ENCODE measurements at places on chromosomes 7 and 10. TPM values are rescaled to one million over a fixed set of nuclear protein-coding genes. Genes with fewer than 3 reads are reported as not detected.

The CPN1 gene
- total RNA-seq = not detected

The SFRP5 gene
- total RNA-seq = 17.6 TPM

The INHBA gene
- 44.2 TPM for total RNA-seq

The TAS2R3 gene
- total RNA-seq = 4.2 TPM

The VAX1 gene
- total RNA-seq = not detected

The HUS1 gene
- total RNA-seq = 32.7 TPM

The HIPK2 gene
- 19.9 TPM for total RNA-seq

- ATAC-seq = no peak
Measured at GRCh38 chr7:155983176-155983815, 171.0 kb upstream of the SHH start.

GRCh38 chr7:134720091-134720935, 59.1 kb upstream of the CALD1 start:
- peak; percentile 54 for ATAC-seq

GRCh38 chr7:25820432-25821040, 331.5 kb upstream of the NFE2L3 start:
- no peak for ATAC-seq

DNA sequence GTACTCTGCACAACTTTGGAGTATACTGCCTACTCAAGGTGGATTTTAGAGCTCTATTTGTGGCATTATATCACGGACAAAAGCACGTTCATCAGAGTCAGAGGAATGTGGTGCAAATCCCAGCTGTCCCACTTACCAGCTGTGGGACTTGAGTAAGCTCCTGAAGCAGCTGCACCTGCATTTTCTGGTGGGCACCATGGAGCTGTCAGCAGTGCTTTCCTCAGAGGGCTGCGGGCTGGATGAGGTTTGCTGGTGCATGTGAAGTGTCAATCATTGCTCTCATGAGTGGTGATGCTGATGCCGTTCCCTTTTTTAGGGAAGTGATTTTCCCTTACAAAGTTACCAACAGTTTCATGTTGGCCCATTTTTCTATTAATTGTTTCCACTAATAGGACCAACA, 53.4 kb downstream of the EGFR start:
- ATAC-seq = no peak

- peak; percentile 49 for ATAC-seq
Measured at GRCh38 chr7:134865001-134865845, 85.8 kb downstream of the CALD1 start.

- ATAC-seq = no peak
Measured at GRCh38 chr7:101553018-101553770, 75.9 kb downstream of the MYL10 start.

- ATAC-seq = peak; percentile 4
Measured at GRCh38 chr10:12042409-12042796, 206 bp downstream of the UPF2 start.

DNA sequence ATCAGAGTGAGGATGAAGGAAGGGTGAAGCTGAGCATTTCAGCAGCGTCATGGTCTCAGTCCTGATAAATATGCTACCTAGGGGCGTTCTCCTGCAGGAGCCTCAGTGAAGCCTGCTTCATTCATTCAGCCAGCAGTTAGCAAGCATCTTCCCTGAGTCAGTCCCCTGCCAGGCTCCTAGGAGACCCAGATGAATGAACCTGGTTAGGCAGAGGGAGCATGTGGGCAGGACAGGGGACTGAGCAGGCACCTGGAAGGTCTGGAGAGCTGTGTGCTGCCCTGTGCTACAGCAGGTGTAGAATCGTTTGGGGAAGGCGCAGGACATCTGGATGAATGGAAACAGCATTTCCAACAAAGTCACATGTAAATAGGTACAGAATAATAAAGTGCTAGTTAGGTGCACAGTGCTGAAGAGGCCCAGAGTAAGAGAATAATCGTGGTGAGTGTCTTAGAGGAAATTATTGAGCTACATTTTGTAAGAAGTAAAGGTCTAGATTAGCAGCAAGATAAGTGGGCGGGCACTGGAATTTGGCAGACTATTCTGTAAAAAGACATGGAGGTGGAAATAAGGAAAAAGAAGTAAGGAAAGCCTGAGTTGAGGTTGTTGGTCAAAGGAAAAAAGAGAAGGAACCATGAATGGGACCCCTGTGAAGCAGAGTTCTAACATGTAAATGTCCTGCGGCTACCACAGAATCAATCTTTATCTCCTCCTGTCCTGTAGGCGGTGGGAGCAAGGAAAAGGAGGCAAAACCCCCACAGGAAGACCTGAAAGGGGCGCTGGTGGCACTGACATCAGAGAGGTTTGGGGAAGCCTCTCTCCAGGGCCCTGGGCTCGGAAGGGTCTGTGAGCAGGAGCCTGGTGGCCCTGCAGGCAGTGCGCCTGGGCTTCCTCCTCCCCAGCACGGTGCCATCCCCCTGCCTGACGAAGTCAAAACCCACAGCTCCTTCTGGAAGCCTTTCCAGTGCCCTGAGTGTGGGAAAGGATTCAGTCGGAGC, 12.0 kb downstream of the ZSCAN25 start:
- no peak for ATAC-seq

DNA sequence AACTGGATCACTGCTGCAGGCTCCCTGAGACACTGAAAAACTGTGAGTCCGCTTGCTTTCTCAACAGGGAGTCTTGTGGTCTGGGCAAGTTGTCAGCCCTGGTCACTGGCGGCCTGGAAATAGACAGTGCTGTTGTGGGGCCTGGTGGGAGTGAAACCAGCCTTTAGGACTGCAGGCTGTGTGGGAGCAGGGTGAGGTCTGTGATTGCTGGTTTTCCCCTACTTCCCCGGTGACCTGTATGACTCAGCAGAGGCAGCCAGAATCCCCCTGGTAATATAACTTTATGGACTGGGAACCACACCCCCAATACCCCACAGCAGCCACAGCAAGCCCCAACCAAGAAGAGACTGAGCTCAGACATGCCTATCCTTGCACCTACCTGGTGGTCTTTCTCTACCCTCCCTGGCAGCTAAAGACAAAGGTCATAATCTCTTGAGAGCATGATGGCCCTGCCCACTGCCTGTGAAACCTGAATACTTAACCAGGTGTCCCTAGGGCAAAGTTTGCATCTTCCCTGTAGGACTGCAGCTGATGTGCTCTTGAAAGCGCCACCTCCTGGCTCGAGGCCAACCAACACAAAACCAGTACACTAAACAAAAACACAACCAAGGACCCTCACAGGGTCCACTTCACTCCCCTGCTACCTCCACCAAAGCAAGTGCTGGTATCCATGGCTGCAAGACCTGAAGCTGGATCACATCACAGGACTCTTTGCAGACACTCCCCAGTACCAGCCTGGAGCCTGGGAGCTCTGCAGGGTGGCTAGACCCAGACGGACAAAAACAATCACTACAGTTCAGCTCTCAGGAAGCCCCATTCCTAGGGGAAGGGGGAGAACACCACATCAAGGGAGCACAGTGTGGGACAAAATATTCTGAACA, 7.2 kb upstream of the ADAM22 start:
- ATAC-seq = no peak

DNA sequence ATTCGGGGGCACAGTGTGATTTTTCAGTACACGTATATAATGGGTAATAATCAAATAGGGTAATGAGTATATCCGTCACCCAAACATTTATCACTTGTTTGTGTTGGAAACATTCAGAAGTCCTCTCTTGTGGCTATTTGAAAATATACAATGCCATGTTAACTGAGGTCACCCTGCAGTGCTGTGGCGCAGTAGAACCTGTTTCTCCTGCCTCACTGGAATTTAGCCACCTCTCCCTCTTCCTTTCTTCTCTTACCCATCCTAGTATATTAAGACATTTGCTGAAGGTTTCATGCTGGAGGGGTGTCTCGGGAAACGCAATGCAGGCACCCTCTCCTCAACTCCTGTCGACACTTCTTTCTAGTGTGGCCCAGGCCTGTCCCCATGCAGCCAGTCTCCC, 425.3 kb upstream of the MKI67 start:
- no peak for ATAC-seq

DNA sequence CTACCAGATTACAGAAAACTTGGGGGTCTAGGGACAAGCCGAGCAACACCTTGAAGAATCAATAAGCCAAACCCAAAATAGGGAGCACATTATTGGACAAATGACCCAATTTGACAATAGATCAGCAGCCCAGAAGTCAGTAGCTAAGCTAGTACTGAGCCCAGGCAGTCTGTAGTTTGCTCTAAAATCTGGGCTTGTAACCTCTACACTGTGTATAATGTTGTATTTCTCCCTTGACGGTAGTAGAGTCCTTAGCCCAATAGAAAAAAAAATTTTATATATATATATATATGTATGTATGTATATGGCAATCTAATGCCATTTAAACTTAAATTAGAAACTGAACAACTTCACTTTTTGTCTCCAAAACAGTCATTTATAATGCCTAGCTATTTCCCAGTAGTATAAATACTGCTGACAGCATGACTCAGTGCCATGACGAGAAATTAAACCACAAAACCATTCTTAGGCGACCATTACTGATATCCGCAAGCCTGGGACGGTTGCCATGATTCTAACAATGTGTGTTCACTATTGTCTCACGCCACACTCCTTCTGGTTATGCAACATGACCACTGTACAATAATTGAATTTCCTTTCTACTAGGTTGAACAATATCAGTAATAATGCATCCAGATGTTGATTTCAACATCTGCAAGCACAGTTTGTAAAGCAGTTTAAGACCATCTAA, 110.5 kb downstream of the IPMK start:
- ATAC-seq = no peak

- ATAC-seq = no peak
Measured at GRCh38 chr7:1651891-1652290, 18.2 kb upstream of the ELFN1 start.

- ATAC-seq = no peak
Measured at GRCh38 chr10:44831581-44831980, 79.6 kb upstream of the TMEM72 start.

GRCh38 chr7:31778296-31778695, 91.3 kb downstream of the PPP1R17 start:
- ATAC-seq = no peak

GRCh38 chr10:88865281-88865876, 13.7 kb upstream of the ANKRD22 start:
- no peak for ATAC-seq

DNA sequence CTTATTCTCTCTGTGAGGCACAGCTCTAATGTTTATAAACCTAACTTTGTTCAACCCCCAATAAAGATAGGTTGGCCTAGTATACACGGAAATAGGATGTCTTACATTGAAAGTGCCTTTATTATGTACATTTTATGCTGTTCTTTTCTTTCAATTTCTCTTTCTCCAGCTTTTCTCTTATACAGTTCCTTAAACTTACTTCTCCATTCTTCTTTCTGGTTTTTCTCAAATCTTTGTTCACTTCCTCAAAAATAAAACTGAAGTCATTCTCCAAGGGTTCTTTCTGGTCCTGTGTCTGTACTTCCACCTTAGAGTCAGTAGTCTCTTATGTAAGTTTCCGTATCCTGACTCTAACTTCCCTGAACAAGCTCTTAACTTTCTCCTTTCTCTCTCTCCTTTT, 29.2 kb upstream of the NAMPT start:
- ATAC-seq = no peak

- no peak for ATAC-seq
Measured at GRCh38 chr7:90879924-90880323, 283.8 kb downstream of the CDK14 start.

- ATAC-seq = no peak
Measured at GRCh38 chr10:86342111-86342863, 24.3 kb downstream of the GRID1 start.

- no peak for ATAC-seq
Measured at GRCh38 chr10:110914431-110914830, 4.5 kb downstream of the BBIP1 start.

DNA sequence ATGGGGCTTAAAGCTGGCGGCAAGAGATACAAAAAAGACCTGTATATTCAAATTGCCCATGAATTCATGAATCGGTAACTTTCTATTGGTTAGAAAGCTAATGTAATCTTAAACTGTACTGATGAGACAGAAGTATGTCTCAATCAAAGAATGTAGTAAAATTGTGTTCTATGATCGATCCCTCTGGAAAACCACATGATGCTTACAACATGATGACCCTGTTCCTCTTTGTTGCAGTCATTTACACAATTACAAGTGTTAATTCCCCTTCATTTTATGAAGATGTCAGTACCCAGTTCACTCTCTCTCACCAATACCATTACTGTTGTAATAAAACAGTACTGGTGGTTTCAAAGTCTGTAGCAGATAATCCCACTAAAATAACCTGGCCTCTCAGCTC, 10.1 kb downstream of the KIF5B start:
- no peak for ATAC-seq

- ATAC-seq = peak; percentile 25
Measured at GRCh38 chr10:30645340-30645827, 15.8 kb upstream of the LYZL2 start.

DNA sequence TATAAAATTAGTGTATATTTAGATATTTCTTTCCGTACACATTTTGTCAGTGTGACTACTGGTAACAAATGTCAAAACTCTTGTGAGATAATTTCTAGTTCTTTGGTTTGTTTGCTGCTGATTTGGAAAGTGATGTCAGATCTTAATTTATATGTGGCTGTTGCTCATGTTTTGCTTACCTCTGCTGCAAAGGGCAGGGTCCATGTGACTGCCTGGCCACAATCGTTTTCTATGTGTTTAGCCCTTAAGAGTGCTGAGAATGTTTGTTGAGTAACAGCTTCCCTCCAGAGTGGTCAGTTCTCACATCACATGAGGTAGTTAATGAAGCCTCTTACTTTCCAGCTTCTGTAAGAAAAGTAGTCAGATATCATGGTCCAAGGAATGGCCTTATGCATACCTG, 4.2 kb downstream of the NRBF2 start:
- ATAC-seq = no peak

DNA sequence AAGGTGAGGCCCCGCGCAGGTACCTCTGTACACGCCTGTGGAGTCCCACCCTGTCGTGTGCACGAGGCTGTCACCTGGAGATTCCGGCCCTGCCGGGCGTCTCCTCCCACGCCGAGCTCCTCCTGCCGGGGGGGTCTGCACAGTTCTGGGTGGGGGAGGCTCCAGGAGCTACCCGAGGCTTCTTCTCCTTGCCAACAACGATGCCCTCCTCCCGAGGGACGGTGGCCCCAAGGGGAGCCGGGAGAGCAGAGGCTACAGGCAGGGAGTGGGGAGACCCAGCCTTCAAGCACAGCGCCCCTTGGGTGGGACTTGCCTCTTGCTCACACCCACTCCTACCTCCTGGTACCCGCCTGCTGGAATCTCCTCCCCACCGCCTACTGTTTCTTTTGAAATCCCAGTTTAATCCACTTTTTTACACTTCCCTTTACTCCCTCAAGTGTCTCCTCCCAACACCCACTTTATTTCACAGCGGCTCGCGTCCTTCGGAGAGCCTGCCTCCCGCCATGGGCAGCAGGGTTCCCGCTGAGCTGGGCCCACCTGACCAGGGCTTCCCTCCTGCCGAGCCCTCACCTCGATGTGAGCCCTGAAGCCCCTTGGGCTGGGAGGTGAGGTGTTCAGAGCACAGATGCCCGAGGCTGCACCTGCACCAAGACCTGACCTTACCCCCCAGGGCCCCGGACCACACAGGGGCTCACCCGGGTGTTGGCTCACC, 338.1 kb downstream of the DNAJB6 start:
- ATAC-seq = peak; percentile 31

- ATAC-seq = no peak
Measured at GRCh38 chr7:20013536-20013935, 203.6 kb downstream of the MACC1 start.

All from gastroesophageal sphincter (tissue), 4 donors.